ENCODE measurements at places on chromosomes 5 and 9.

GRCh38 chr9:134730011-134730760, 88.6 kb downstream of the COL5A1 start:
- no peak for DNase-seq

- DNase-seq: no peak
Observed at GRCh38 chr5:145925353-145925752, 11.0 kb upstream of the SH3RF2 start.

- no peak for DNase-seq
Observed at GRCh38 chr9:126240835-126241234, 85.8 kb upstream of the MVB12B start.

DNA sequence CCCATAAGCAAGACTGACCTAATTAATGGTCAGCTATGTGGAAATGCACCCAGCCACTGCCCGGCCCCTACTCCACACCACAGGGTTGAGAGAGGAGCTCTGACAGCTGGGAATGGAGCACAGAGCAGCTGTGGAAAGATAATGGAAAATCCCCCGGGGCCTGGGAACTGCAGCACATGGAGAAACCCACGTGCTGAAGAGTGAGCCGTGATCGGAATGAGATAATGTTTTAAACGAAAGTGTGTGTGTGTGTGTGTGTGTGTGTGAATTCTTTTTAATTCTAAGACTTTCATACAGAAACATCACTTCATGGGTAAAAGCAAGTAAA, 13.1 kb upstream of the SLC12A7 start:
- no peak for DNase-seq

GRCh38 chr5:124512952-124513632, 233.3 kb downstream of the ZNF608 start:
- DNase-seq: no peak

DNA sequence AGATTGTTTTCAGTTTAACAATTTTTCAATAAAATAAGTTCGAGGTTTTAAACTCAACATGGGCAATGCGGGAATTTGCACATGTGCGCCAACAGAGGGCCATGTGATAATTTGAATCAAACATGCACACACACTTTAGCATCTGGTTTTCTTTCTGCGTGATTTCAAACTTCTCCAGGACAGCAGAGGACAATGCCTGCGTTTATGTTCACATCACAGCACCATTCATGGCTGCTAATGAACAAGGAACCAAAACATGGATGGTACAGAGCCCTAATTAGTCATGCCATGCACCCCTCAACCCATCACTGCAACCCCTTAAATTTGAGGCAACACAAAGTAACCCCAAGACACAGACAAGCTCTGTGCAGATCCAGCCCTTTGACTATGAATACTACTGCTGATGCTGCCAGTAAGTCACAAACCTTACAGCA, 2.8 kb downstream of the SHC3 start:
- DNase-seq: no peak

DNA sequence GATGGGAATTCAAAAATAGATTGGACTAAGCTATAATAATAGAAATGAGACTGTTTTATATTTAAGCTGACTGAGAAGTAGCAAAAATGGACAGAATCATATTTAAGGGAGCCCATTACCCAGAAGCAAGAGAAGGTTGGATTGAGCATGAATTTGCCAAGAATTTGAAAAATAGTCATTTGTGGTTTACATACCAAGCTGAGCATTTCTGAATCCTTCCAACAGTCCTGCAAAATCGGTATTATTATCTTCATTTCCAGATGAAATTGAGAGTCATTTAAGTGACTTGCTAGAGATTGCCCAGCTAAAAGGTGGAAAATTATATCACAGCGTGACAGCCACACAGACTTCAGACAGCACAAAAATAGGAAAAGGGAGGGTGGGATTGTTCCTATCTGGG, 48.4 kb downstream of the TNFSF15 start:
- DNase-seq: no peak

DNA sequence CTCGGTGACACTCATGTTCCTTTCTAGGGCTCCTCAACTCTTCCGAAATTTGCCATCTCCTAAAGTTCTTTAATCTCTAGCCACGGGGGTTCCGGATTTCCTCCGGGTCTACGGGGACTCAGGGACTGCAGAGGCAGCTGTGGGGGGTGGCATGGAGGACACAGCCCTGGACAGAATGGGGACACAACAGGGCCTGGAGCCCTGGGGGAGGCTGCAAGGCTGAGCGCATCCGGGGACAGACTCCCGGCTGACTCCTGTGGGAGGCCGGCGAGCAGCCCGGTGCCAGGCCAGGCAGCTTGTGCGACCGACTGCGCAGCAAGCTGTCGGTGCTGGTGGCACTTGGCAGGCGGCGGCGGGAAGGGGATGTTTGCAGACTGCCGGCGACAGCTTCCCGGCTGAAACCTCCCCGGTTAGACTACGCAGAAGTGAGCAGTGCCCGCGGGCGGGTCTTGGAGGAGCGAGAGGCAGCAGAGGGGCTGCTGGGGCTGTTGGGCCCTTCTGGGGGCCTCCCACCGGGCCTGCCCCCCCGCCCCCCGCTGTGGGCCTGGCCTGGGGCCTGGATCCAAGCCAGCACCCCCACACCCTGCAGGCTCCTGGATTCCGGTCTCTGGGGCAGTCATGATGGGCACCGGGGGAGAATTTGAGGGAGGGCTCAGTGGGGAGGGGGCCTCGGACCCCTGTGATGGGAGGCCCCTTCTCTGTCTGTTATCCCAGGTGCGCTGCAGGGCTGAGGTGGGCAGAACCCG, 28.7 kb upstream of the UBAC1 start:
- no peak for DNase-seq

DNA sequence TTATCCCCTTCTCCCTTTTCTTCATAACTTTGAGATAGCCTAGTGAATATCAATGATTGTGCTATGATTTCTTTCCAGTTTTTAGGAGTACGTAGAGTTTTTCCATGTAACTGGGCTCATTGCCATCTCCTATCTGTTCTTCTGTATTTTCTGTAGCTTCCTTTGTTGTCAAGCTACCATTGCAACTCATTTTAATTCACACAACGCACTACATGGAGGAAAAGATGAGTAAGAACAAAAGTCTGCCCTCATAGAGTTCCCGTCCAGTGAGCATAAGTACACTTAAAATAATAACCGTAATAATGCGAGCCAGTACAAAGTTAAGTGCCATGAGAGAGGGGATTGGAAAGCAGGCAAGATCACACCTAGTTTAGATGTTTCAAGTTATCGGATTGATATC, 177.7 kb downstream of the PAM start:
- DNase-seq: no peak

All from neuronal stem cell (in vitro differentiated cells).